Amniotic stem cell (primary cell): ENCODE measurements at places on chromosomes 7 and 10.
A peak's percentile ranks its signal among the peaks of the same experiment; 100 is the strongest.

DNA sequence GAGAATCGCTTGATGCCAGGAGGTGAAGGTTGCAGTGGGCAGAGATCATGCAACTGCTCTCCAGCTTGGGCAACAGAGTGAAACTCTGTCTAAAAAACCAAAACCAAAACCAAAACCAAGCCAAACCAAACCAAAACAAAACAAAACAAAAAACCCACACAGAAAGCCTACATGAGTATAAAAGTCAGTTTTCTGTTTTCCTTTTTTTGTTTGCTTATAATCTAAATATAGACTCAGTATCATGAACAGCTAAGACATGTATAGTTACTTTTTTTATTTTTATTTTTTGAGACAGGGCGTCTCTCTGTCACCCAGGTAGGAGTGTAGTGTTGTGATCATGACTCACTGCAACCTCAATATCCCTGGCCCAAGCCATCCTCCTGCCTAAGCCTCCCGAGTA, 16.8 kb upstream of the MTPN start:
- DNase-seq: no peak

DNA sequence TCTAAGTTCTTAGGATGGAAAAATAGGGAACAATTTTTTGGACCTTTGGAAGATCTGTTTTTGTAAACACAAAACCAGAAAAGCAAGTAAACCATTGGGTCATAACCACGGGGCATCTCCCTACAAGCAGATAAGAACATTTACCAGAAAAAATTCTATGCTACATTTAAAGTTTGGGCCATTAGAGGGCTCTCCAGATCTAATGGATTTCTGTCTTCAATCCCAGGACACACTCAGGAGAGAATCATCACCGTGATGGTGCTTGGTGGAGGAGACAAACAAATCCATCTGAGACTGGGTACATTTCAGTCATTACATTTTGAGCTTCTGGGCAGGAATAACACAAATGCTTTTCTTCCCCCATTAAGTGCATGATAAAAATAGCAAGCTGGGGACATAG, 178.4 kb upstream of the TARP start:
- peak; percentile 19 for DNase-seq

DNA sequence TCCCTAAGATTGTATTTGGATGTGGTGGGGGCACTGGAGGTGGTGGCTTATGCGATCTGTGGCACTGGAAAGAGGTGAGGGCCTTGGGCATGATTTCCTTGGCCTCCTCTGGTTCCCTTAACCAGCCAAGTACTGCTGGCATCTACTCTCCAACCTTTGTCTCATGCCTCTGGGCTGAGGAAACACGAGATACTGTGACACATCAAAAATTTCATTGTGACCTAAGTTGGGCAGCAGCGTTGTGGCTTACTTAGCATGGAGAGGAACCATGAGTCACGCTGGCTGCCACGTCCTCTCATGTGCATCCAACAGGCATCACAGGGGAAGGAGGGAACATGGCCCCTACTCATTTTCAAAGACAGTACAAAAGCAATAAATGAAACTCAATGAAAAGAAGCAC, 29.7 kb upstream of the GSDME start:
- peak; percentile 91 for DNase-seq

GRCh38 chr7:39073432-39073831, 95.7 kb downstream of the POU6F2 start:
- no peak for DNase-seq

DNA sequence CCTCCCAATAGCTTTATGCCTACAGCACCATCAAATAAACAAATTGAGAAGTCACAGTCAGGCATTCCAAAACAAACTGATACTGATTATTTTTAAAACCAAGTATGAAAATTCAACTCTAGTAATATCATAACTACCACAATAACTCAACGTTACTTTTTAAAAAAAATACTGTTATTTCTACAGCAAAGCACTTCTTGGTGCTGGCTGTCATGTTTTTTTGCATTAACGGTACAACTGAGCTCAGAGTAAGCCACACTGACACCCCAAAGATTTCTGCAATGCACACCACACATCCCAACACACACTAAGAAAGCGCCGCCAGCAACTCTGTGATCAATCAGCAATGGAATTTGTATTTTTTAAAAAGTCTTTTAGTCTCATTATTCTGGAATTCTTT, 113.6 kb downstream of the RNF32 start:
- no peak for DNase-seq

- no peak for DNase-seq
These were observed 51.6 kb downstream of the AKR1B1 start for GRCh38 chr7:134407311-134407710.

DNA sequence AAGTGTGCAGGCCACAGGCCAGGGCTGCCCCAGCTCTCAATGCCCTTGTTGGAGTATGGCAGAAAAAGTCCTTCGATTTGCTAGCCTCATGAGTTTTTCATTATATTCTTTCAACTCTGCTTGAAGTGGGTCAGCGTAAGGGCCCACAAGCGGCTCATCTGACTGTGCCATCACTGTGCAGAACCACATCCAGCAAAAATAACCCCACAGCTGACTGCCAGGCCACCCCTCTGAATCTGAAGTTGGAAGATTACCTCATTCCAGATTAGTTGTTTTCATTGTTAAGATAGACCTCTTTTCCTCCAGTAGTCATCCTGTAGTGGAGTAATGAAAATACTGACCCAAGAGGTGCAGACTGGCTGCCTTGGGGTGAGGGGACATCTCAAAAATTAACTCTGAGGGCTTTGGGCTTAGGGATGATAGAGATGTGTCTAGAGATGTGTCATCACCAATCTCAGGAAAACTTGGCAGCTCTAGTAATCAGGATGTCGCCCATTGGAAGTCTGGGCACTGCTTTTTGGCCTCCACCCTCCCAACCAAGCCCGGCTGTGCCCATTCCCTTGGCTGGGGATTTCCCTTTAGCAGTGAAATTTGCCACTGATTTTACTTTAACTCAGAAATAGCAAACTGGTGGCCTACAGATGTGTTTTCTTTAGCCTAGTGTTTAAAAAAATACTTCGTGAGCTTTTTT, 164.3 kb downstream of the LCOR start:
- DNase-seq: no peak

- DNase-seq: peak; percentile 72
These were observed 9.5 kb downstream of the ANKRD1 start for GRCh38 chr10:90911133-90912051.

DNA sequence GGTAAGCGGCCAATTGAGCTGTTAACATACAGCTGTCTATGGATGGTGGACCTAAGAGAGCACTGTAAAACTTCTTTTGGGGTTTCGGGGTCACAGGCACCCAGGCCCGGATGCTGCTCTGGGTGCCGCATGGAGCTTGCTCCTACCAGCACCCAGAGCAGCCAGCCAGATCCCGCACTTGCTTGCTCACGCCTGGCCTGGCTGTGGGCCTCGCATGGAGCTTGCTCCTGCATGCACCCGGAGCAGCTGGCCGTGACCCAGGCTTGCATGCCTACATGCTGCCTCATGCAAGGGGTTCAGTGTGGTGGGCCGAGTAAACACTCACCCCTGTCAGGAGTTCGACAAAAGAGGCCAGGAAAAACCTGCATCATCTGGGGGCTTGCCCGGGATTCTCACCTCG, 896.9 kb downstream of the SORCS1 start:
- DNase-seq: no peak

- no peak for DNase-seq
These were observed 69.7 kb upstream of the APBB1IP start for GRCh38 chr10:26368463-26368862.

DNA sequence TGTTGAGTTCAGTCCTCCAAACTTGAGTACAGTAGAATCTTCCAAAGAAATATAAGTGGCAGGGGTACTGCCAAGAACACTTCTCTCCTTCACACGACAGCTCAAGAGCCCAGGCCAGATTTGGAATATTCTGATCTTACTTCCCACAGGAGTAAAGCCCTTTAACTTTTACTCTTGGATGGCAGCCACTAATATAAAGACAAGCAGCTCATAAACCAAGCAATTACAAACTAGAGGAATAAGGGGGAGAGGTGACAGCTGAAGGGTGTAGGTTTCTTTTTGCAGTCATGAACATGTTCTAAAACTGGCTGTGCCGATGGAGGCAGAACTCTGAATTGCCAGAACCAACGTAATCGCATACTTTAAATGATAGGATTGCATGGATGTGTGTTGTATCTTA, 74.8 kb downstream of the SVIL start:
- no peak for DNase-seq

DNA sequence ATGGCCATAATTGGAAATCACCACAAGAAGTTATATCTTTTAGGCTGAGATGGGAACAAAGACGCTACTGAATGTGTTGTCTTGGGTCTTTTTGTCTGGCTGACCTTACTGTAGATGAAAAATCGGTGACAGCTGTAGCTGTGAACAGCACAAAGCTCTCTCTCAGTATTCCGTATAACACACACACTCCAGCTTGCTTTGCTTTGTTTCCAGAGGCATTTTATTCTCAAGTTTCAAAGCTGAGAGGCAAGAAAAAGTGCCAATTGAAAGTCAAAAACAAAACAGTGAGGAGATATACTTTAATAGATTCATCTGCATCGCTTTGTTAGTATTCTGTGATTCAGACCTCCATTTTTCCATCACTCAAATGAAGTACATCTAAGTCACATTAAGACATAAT, 39.6 kb upstream of the CABCOCO1 start:
- DNase-seq: no peak
